ENCODE measurements at places on chromosomes 5 and 9.
A peak's percentile ranks its signal among the peaks of the same experiment; 100 is the strongest.

DNA sequence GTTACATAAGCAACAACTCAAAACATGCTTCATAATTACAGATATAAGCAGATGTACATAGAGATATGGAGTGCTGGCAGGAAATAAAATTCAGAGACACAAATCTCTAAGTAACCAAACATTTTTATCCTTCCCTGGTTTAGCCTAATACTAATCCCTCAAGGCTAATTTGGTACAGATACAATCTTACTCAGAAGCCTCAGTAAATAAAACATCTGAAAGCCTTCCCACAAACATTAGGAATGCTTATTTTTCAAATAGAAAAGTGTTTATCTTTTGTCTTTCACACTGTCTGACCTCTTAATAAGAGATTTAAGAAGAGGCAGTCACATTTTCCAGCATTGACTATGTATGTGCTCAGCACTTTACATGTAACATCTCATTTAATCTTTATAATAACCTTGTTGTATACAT, 399.4 kb downstream of the ARRDC3 start:
- DNase-seq, result no peak

GRCh38 chr5:132228241-132229035, 785 bp upstream of the P4HA2 start:
- no peak for DNase-seq

DNA sequence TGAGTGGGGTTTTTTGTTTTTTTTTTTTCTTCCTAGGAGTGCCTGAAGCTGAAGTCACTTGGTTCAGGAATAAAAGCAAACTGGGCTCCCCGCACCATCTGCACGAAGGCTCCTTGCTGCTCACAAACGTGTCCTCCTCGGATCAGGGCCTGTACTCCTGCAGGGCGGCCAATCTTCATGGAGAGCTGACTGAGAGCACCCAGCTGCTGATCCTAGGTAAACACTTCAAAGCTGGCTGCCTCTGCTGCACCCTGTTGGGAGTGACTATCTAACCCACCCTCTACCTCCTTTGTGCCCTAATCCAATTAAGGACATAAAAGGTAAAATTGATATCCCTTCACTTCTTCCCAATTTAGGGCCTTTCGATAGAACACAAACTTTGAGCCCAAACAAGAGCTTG, 206.8 kb downstream of the SAXO1 start:
- DNase-seq, result no peak

- DNase-seq, result no peak
Observed at GRCh38 chr5:71816307-71816706, 97.2 kb downstream of the CARTPT start.

- DNase-seq, result no peak
Observed at GRCh38 chr9:96719921-96720320, 58.0 kb downstream of the ZNF510 start.

- no peak for DNase-seq
Observed at GRCh38 chr5:180799194-180799593, 3.4 kb downstream of the MGAT1 start.

GRCh38 chr9:4503103-4503502, 12.8 kb downstream of the SLC1A1 start:
- DNase-seq, result no peak

DNA sequence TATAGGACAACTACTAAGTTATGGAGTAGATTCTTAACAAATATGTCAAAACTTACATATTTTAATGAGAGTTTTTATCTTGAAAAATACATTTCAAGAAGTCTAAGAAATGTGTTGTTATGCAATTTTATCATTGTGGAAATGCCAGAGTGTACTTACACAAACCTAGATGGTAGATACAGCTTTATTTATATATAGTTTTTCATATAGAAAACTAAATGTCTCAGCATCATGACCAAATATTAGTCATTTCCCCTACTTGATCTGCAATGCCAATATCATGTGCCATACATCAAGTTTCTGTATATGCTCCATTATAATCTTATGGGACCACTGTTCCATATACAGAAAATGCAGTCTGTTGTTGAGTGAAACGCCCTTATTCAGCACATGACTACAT, 28.7 kb downstream of the CAST start:
- DNase-seq, result no peak

GRCh38 chr5:60457233-60457632, 242.7 kb downstream of the DEPDC1B start:
- DNase-seq, result no peak

DNA sequence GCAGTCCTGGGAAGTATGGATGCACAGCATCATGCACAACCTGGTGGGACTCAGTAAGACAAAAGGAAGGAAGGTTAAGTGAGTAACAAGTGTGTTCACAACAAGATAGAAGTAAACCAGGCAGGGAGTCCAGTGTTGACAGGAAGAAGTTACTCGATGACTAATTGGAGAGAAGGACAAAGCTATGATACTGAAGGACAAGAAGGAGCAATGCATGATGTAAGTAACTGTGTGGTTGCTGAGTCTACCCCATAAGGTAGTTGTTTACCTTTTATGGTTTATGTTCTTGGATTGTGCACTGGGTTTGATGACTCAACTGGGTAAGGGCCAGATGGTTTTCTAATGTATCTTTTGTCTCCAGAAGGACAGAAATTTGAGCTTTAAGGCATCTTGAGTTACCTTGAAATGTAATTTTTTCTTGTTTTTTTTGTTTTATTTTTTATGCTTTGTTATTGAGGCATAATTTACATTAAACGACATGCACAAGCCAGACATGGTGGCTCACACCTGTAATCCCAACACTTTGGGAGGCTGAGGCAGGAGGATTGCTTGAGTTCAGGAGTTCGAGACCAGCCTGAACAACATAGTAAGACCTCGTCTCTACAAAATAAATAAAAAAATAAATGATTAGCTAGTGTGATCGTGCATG, 89.2 kb upstream of the CAST start:
- no peak for DNase-seq

GRCh38 chr5:149203921-149204441, 62.7 kb downstream of the ABLIM3 start:
- no peak for DNase-seq

DNA sequence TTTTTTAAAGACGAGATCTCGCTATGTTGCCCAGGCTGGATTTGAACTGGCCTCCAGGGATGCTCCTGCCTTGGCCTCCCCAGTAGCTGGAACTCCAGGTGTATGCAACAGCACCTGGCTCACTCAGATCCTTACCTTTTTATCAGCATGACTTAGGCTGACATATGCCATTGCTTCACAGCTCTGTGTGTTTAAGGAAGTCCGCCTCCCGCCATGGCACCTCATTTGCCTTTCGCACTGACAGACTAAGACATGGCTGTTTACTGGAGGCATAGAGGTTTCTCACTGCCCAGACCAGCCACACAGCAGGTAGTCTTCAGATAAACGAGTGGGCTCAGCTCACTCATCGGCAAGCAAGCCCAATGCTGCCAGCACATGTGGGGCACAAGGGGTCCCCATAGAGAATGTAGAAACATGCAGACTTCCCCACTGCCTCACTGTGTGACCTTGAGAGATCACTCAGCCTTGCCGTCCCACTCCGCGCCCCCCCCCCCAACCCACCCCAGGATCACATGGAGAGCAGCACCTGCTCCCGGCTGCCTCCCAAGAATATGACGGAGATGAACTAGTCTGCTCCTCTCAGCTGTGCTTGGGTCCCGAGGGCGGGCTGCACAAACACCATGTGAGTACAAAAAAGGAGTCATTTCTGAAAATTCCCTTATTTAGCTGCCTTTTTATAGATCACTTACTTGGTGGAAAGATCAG, 62.8 kb downstream of the DCP2 start:
- DNase-seq, result no peak

DNA sequence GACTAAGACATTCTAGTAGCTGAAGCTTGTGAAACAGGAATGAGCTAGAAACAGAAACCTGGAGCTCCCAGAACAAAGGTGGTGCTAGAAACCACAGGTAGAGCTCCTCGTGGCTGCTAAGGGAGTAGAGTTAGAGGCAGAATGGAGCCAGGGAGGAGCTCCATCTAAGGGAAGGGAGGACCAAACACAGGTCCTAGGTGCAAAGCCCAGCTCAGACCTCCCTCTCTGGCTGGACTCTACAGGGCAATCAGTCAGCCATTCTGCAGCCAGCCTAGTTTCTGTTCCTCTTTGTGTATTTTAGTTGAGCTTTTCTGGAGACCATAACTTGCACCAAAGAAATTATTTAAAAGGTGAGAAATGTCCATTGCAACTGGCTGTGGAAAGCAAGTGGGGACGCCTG, 70.4 kb downstream of the CRB2 start:
- no peak for DNase-seq

- DNase-seq, result no peak
Observed at GRCh38 chr5:172144291-172144815, 43.7 kb downstream of the STK10 start.

DNA sequence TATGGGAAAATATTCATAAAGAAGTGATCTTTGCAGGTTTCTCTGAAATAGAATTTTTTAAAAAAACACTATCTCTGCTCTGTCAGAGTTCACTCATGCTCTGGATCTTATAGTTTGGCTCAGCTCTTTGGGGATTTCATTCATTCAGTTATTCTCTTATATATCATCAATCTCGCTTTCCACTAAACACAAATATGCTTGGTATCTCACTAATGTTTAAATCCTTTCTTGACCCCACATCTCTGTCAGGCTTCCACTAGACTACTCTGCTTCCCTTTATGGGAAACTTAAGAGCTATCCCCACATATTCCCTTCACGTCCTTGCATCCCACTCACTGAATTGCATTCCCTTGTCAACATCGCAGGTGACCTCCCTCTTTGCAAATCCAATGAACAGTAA, 396.1 kb downstream of the ENC1 start:
- DNase-seq, result no peak

DNA sequence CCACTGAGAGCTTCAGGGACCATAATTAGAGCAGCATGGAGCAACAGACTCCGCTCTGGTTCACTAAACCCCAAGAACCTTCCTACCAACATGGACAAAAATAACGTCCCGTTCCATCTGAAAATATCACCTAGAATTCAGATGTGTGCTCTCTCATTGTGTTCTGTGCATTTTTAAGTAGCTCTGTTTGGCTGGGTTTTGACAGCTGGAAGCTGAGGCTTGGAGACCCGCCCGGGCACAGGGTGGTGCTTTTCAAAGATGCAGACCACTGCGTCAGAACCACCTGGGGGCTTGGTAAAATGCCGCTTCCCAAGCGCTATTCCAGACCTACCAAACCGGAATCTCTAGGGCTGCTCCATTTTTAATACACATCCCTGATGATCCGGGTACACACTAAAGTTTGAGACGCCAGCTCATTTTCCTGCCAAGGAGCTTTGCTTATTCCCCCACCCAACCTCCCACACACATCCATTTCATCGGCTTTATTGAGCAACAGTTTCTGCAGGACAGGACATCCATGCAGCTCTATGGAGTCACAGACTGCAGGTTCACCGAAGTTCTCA, 104.8 kb downstream of the GABBR2 start:
- no peak for DNase-seq

DNA sequence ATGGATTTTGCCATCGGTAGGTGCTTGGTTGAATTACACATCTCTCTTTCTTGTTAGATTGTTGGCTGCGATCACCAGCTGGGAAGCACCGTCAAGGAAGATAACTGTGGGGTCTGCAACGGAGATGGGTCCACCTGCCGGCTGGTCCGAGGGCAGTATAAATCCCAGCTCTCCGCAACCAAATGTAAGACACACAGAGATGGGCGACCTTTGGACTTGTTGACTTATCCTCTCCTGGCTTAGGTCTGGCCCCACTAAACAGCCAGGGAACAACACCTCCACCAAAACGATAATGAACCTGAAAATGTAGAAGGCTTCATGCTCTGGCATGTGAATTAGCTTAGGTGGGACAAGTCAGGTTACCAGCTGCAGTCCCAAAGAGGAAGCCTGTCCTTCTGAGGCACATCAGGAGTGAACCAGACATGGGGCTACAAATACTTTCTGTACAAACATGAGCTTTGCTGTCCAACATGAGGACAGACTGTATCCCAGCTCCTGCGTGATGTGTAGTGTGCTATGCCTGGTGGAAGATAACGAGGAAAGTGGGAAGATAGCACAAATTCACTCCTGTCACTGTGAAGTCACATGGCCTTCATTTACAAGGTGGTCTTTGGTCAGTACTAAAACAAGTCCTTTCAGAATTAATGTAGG, 148.4 kb downstream of the ADAMTSL1 start:
- DNase-seq, result no peak

DNA sequence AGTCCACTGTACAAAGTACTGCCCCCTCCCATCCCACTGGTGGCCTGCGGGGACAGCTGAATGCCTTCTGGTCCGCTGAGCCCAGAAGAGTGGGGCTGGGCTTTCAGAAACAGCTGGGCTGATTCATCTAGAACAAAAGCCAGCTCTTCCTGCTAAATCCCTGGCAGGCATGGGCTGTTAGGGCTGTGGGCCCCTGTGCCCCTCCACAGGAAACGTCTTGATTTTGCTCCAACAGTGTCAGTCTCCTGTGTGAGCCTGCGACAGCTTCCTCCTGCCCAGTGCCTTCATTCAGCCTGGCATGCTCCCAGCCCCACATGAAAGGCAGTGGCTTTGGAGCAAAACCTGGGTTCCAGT, 6.9 kb upstream of the GSN start:
- DNase-seq, result no peak

DNA sequence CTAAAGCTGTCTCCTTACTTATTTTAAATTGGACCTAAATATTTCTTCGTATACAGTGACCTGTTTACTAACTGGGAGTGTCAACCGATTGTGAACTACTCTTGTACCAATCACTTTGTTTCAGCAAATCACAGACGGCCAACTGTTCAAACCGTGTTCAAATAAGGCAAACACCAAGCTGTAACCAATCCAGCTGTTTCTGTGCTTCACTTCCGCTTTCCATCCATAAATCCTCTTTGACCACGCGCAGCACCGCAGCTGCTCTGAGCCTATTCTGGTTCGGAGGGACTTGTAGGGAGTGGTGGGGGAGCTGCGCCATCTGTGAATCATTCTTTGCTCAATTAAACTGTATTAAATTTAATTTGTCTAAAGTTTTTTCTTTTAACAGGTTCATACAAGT, 4.8 kb upstream of the FAM240B start:
- no peak for DNase-seq

GRCh38 chr5:142106061-142106460, 2.5 kb upstream of the NDFIP1 start:
- DNase-seq, result no peak

GRCh38 chr5:11310158-11310557, 549.1 kb upstream of the DAP start:
- no peak for DNase-seq

DNA sequence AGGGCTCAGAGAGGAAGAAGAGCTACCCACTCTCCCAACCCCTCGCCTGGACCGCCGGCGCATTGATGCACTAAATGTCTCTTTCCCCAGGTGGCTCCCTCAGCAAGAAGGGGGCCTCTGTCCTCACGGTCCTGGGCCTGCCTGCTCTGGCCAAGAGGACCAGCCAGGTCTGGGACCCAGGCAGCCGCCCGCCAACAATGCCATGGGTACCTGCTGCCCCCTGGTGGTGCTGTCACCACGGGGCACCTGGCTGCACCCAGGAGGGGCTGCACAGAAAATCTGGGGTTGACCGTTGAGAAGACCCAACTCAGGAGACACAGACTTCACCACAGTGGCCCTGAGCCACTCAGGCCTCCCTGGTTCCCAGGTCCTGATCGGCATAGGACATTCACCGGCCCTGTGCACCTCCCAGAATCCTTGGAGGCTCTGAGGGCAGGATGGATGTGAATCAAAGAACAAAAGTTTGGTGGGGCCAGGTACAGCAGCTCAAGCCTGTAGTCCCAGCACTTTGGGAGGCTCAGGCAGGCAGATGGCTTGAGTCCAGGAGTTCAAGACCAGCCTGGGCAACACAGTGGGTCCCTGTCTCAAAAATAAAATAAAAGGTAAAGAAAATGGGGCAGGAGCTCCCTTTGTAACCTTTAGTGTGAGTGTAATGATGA, 2.4 kb upstream of the VAV2 start:
- peak; percentile 46 for DNase-seq
